ENCODE measurements at places on chromosomes 3 and 15.

DNA sequence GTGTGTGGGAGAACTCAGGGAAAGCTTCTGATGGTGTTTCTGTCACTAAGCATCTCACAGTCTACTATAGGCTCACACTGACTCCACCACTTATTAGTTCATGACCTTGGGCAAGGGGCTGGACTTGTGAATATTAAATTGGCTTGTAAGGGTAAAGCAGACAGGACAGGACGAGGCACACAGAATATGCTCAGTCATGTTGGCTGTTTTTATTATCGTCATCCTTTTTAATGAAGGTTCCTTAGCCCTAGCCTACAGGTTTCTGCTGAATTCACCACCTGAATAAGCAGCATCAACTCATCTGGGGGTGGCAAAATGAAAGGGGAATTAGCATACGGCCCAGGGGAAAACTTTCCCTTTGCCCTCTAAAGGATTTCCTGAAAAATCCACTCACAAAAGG, 39.6 kb upstream of the LIPC start:
- DNase-seq: no peak

- DNase-seq: no peak
These were observed 27.9 kb downstream of the SOX2 start for GRCh38 chr3:181739628-181740027.

DNA sequence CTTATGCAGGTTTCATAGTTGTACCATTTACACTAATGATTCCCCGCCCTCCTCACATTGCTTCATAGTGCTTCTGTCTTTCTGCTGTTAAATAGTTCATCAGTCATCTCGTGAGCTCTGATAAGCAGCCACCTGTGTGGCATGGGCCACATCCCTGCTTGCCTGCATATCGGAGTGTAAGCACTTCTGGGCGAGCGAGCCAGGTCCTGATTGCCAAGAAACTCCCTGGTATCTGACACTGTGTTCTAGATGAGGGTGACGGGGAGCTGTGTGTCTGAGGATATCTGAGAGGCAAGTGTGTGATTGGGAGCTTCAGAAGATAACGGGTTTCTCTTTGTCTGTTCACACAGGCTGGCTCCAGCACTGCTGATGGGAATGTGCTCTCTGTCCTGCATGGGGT, 130.6 kb downstream of the LRIG1 start:
- no peak for DNase-seq

- peak; percentile 45 for DNase-seq
These were observed 208.5 kb downstream of the CLSTN2 start for GRCh38 chr3:140143367-140144069.

GRCh38 chr3:151491525-151491924, 30.7 kb upstream of the IGSF10 start:
- DNase-seq: no peak

- DNase-seq: no peak
These were observed 56.1 kb upstream of the PIAS1 start for GRCh38 chr15:67997996-67998395.

DNA sequence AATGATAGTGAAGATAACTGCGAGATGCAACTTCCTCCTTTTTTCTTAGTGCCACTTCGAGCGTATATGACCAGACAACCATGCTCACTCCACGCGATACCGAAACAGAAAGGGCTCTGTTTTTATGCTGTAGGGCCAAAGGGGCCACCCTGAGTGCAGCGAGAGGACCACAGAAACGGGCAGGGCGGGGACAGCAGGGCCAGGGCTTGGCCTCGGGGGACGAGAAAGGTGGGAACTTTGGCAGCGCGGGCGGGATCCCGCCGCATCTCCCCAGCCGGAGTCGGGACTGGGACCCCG, 483 bp downstream of the VPS13C start:
- DNase-seq: peak; percentile 33
